Fibroblast of skin of back (primary cell): ENCODE measurements at places on chromosomes 5 and 9.

- DNase-seq: no peak
These were observed 21.5 kb downstream of the SERINC5 start for GRCh38 chr5:80234116-80234948.

GRCh38 chr9:99822109-99822805 lies 572 bp downstream of the NR4A3 start:
- DNase-seq: peak; percentile 59

DNA sequence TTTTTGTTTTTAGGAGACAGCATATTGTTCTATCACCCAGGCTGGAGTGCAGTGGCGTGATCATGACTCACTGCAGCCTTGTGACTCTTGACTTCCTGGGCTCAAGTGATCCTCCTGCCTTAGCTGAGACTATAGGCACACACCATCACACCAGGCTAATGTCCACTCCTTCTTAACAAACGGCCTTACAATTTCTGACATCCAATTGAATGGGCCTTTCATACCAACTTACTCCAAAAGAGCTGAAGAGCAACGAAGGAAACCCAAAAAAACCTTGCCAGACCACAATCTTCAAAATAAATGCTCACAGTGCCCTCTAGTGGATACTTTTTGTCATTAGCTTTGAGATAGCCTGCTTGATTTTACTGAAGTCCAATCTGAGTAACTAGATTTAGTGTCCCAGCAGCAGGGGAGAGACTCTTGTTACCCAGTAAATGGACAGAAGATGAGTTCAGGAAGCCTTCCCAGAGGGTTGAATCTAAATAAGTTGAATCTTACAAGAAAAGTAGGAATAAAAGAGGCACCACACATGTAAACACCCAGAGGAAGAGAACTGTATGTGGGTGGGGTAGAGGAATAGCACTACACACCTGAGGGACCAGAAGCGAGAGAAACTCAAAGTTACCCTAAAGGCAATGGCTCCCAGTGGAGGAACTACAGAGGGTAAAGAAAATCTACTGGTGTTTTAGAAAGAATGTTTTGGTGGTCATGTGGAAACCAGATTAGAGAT lies 9.3 kb downstream of the ZNF622 start:
- peak; percentile 62 for DNase-seq

- DNase-seq: no peak
These were observed 1026.9 kb downstream of the MAT2B start for GRCh38 chr5:164532235-164532900.

GRCh38 chr5:77640589-77641396 lies 2.3 kb upstream of the OTP start:
- no peak for DNase-seq
